ENCODE measurements at places on chromosomes 1 and 21.

DNA sequence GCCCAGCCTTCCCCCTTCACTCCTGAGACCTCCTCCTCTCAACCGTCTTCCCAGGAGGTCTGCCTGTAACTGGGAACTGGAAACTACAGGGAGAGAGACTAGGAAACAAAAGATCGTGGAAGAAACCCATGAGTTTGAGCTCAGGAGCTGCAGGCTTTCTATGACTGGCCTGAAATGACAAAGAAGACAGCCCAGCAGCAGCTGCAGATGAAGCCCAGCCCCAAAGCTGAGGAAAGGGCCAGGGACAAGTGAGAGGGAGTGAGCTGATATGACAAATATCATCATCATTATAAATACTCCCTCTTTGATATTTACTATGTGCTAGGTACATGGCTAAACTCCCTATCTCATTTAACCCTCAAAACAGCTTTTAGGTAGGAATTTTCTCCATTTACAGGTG lies 142.6 kb upstream of the CTTNBP2NL start:
- no peak for DNase-seq

- DNase-seq = no peak
Observed at GRCh38 chr1:98924977-98925376, 79.7 kb downstream of the PLPPR5 start.

GRCh38 chr1:18146886-18147285 lies 39.3 kb downstream of the IGSF21 start:
- DNase-seq = no peak

DNA sequence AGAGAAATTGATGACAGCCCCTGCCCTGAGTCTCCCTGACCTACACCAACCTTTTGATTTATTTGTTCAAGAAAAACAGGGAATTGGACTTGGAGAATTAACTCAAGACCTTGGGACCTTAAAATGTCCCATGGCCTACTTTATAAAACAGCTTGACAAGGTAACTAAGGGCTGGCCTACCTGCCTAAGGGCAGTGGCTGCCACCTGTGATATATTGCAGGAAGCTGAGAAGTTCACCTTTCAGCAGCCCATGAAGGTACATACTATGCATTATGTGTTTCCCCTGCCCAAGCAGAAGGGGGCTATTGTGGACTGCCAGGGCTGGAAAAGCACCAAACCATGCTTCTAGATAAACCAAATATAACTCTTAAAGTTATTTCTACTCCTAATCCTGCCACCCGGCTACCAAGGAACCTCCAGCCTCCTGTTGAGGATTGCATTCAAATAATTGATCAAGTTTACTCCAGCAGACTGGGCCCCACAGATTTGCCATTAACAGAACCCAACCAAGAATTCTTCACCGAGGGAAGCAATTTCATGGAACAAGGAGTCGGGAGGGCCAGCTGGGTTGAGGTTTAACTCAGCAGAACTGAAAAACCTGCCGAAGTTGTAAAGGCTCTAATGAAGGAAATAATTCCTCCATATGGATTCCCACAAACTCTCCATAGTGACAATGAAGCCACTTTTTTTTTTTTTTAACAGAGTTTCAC lies 28.2 kb downstream of the LACTBL1 start:
- DNase-seq = no peak

DNA sequence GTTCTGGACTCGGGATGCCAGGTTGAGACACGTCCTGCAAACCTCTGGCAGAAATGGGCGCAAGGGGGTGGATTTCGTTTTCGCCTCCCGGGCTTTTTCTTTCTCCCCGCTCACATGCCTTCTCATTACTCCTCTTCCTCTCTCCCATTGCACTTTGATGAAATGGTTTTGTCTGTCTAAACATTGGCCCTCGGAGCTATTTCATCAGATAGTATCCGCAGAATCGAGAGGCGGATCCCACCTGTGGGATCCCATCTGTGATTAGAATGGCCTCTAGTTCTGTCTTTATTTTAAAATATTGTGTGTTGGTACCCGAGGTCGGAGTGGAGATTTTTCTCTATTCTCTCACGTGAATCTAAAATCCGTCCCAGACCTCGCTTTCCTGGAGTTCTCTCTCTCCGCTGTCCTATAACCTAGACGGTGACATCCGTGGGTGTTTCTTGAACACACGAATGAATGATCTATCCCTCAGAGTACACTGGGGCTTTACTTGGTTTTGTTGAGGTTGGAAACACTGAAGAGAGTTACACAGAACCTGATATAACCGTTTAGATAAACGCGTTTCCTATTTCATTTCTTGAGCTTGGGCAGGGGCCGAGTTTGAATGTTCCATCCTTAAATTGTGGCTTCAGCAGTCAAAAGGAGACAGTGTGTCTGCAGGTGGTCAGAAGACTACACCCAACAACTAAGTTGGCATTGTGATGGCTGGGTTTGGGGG lies 2.0 kb downstream of the EDARADD start:
- no peak for DNase-seq

DNA sequence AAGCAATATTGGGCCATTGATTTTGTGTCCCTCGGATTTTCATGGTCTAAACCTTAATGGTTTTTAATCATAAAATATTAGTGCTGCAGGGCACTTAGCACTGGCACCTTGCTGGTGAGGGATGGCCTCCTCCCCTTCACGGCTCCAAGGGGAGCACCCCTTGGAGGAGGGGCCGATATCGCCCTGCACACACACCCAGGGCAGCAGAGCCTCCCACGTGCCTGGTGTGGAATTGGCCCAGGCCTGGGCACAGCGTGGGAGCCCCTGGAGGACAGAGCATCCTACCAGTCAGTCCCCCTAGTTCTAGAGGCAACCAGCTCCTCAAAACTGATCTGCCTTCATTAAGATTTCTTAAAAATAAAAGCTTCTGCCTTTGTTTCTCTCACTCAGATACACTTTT lies 90.7 kb upstream of the CSF3R start:
- no peak for DNase-seq

DNA sequence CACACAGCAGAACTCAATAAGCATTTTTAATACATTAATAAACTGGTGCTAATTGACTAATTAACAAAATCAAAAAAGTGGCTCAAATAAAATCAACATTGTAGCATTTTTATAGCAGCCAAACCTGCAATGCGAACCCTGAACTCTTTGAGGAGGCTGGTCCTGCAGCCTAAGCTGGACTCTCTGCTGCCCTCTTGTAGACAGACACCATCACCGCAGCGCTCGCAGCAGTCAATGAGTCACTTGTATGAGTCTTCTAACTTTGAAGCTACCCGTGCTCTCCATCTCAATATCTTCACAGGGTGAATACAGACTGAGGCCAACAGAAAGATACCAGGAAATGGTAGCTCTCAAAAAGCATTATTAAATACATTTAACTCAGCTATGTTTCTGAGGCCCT lies 9.7 kb upstream of the KRTAP7-1 start:
- peak; percentile 1 for DNase-seq

GRCh38 chr1:244941121-244941520 lies 76.8 kb upstream of the HNRNPU start:
- DNase-seq = no peak

- DNase-seq = no peak
Observed at GRCh38 chr1:103177108-103177775, 68.9 kb upstream of the COL11A1 start.

DNA sequence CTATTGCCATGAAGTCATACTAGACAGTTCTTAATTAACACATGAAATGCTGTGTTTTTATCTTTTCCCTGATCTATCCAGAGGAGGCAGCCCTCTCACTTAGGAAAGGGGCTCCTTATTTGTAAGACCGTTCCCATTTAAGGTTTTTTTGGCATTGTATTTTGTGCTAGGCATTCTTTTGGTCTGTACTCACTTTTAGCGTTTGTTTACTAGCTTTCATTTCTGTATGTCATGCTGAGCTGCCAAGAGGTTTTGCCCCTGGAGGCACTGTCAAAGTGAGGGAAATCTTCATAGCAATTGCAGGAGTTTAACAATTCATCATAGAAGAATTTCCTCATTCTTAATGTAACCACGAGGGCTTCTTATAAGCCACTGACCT lies 59.5 kb downstream of the MTR start:
- DNase-seq = no peak

GRCh38 chr1:99818063-99818699 lies 32.0 kb upstream of the AGL start:
- DNase-seq = no peak

GRCh38 chr1:2986549-2987305 lies 34.5 kb upstream of the ACTRT2 start:
- no peak for DNase-seq

GRCh38 chr1:53279296-53280200 lies 41.2 kb upstream of the MAGOH start:
- no peak for DNase-seq

DNA sequence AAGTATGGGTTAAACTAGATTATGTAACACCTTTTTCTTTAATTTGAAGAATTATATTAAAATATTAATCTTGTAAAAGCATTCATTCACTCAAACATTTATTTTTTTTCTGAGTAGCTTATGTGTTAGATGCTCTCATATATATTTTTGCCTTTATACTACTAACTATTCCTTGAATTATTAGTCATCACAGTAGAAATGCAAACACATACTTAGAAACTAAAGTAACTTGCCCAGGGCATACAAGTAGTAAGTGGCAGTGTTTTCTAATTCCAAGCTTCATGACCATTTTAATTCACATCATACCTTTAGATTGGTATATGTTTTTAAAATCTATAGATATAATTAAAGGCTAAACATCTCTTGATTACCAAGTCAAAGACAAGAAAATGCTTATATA lies 1271.0 kb downstream of the BRINP3 start:
- DNase-seq = no peak
